ENCODE measurements at places on chromosomes 7 and 10.
A peak's percentile ranks its signal among the peaks of the same experiment; 100 is the strongest.

DNA sequence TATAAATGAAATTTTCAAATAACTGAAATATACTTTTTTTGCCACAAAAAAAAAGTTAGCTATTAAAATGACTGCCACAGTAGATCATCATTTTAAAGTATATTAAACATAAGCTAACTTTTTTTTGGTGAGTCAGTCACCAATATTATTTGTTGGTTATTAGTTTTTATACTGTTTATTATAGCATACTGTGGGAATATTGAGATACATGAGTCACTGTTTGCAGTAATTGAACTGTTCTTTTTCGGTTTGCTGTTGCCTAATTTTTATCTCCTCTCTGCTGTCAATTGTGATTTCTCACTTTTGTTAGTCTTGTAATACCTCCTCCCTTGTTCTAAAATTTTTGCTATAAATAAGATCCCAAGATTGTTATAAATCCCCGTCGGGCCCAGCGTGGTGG lies 45.7 kb downstream of the BTAF1 start:
- no peak for DNase-seq

DNA sequence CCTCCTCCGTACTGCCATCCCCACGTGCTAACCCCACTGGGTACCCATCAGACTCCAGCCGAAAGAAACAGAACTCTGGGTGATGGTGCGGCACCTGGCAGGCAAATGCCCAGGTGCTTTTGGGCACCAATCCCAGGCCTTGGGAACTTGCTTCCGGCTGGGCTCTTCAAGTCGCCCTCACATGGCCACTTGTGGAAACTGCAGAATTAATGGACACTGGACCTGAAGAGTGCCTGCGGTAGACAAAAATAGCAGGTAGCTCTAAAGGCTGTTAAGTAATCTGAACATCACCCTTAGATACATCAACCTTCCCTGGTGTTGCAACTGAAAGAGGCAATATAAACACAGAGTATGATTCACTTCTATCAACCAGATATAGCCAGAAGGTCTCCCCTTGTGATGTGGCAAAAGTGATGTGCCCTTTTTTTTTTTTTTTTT lies 644.4 kb downstream of the GRM8 start:
- no peak for DNase-seq

- DNase-seq: no peak
Measured at GRCh38 chr7:51261950-51262795, 54.4 kb downstream of the COBL start.

- no peak for DNase-seq
Measured at GRCh38 chr7:158064631-158065030, 523.0 kb downstream of the PTPRN2 start.

- DNase-seq: no peak
Measured at GRCh38 chr7:20514364-20514763, 101.1 kb upstream of the ABCB5 start.

- DNase-seq: no peak
Measured at GRCh38 chr10:77700086-77700485, 62.5 kb upstream of the KCNMA1 start.

GRCh38 chr10:132884691-132885271 lies 57.6 kb downstream of the CFAP46 start:
- DNase-seq: peak; percentile 19

DNA sequence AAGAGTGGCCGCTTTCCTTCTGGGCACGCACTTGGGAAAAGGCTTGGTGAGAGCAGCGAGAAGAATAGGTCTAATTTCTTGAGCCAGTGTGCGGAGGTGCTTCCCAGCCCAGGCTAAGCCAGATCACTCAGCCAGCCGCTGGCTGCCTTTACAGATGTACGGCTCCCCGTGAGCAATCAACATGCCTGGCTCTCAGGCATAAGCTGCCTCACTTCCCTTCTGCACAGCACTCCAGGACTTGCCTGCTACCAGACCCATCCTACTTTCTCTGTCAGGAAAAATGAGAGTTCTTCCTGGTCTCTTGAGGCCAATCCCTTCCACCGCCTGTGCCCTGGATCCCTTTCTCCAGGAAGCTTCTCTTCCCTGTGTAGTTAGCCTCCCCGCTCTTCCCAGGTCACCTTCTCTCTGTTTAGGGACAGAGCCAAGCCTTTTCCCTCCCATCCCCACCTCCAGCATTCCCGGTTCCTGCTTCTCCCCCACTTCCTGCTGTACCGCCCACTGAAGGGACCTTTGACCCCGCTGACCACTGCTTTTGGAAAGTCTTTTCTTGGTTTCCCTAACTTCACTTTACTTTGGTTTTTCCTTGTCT lies 1.1 kb upstream of the ACTR3C start:
- DNase-seq: no peak

DNA sequence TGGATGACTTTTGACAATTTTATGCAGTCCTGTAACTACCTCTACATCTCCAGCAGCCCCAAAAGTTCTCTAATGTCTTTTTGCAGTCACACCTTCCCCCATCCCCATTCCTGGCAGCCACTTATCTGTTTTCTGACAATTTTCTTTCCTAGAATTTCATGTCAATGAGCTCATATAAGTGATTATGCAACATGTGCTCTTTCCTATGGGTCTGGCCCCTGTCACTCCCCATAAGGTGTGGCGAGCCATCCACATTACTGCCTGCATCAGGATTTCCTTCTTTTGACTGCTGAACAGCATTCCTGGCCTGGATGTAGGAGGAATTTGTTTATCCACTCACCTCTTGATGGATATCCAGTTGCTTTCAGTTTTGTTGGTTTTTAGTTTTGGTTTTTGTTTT lies 146.7 kb upstream of the MGMT start:
- no peak for DNase-seq

DNA sequence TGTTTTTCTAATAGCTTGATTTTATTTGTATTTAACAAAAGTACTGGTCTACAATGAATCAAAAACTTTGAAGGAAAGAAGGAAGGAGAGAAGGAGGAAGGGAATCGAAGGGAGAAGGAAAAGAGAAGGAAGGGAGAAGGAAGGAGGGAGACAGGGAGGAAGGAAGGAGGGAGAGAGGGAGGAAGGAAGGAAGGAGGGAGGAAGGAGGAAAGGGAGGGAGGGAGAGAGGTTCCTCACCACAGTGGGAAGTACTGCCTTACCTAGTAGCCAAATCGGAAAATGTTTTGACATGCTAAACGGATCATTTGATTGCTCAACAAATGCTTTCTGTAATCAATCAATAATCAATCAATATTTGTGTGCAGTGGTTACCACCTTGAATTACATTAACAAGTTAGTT lies 225.8 kb upstream of the CELF2 start:
- DNase-seq: no peak

GRCh38 chr7:138246428-138246827 lies 170.2 kb downstream of the AKR1D1 start:
- DNase-seq: no peak

DNA sequence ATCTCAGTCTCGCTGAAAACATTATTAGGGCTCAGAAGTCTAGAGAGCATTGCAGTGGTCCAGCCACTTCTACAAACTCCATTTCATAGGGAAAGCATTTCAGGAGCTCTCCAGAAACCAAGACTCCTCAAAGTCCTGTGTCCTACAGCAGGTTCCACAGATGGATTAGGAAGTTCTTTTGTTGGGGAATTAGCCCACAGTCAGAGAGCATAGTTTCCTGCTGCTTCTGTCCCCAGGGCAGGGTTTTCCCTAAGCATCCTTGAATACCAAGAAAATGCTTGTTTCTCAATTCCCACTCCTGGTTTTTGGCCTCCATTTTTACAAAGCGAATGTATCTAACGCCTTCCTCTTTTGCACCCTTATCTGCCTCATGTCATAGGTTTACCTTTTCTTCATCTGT lies 235.9 kb upstream of the PODXL start:
- DNase-seq: no peak

GRCh38 chr10:133129859-133130495 lies 30.0 kb upstream of the KNDC1 start:
- no peak for DNase-seq

DNA sequence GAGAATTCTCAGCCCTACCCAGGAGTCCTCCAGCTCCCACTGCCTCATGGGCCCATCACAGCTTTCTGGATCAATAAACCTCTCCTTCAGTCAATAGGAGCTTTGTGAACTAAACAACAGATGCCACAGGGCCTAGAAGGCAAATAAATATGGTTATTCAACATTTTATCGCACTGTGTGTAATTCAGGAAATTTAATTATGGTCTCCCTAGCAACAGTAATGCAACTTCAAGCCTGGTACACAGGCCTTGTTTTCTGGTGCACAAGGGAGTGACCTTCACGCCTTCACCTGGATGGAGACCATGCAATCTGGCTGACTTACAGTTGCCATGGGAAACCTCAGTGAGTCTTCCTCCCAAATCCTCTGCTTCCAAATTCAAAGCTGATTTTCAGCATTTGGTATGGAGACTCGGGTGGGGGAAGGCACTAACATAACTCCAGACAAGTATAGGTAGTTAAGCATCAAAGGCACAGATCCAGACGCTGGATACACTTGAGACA lies 441.0 kb upstream of the NPVF start:
- DNase-seq: no peak

DNA sequence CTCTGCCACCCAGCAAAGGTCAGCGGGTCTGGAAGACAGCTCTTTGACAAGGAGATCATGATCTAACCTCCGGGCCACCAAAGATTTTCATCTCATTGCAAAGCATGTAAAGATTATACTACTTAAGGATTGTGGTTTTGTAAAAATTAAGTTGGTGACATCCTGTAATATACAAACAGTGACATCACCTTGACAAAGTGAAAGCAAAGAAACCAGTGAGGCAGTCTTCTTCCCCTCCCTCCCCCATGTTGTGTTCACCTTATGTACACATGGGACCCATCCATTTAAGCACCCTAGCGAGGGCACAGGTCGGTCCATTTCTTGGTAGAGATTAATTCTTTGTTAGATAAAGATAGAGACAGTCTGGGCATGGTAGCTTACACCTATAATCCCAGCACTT lies 3.9 kb downstream of the MDH2 start:
- peak; percentile 40 for DNase-seq

DNA sequence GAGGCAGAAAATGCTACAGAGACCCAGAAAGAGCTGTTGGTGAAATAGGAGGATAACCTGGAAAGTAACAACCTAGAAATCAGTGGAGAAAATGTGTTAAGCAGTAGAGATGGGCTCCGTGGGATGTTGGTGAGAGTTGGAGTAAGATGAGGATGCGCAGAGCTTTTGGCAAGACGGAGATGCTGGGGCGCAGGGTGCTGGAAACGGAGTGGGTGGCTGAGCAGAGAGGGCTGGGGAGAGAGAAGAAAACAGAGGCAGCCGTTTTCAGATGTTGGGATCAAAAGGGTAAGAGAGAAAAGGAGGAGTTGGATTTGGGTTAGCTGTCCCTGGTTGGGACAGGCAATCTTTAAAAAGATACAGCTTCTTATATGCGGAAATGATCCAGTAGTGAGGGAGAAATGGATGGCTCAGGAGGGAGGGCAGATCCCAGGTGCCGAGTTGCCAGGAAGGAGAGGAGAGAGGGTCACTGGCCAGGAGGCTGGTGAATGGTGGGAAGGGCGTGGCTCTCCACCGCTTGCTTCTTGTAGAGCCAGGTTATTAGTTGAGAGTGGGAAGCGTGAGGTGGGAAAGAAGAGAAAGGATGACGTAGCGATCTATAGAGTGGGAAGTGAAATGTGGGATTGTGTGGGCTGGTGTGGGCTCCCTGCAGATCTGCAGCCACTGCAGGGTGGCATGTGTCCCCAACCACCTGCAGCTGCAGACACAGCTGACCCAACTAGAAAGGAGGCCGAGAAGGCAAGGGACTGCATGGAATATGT lies 182.2 kb upstream of the SVIL start:
- DNase-seq: no peak

DNA sequence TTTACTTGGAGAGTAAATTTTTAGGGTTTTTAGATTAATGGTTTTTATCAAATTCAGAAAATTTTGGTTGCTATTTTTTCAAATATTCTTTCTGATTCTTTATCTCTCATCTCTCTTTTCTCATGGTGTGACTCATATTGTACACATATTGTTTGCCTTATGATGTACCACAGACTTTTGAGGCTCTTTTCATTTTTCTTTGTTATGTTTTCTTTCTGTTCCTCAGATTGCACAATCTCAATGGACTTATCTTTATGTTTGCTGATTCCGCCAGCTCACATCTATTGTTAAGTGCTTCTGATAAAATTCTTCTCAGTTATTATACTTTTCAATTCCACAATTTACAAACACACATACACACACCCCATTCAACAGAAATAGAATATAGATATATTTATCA lies 168.2 kb upstream of the IGFBP3 start:
- no peak for DNase-seq

DNA sequence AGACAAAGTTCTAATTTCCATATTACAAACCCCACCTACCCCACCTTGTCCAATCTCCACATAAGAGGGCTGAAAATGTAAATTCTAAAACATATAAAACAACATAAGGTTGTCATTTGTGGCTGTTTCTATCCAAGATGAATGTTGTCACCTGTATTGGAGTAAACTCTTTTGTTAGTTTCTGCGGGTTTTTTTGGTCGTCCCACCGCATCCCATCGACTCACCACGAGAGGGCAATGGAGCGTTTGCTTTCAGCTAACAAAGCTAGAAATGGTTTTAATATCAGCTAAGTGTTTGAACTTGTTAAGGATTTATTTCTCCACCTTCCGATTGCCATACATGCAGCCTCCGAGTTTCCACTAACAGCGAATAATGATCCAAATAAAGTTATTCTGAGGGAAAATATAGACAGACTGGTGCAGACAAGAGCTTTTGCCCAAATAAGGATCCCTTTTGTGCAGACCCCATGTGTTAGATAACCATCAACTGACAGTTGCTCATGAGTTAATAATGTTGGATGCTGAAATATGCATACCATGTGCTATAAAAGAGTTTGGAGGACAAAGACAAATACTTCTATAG lies 137.2 kb downstream of the ARID5B start:
- peak; percentile 87 for DNase-seq

- DNase-seq: no peak
Measured at GRCh38 chr10:45552476-45552875, 120.1 kb downstream of the ZFAND4 start.

DNA sequence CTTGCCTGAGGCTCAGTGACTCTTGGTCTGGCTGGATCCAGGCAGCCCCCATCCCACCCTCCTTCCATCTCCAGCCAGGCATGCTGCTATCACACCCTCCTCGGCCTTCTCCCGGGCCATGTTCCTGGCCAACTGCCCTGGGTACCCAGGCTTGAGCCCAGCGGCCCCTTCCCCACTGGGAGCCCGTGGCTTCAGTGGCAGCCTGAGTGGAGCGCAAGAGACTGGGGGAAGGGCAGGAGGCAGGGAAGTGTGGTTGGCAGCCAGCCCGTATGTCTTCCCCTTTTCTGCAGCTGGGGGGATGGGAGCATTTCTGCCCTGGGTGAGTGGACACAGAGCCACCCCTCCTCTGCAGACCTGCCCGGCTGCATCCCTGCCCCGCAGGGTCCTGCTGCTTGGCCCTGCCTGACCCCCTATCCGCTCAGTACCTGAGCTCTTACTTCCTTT lies 148.5 kb downstream of the ARHGAP22 start:
- peak; percentile 6 for DNase-seq

- no peak for DNase-seq
Measured at GRCh38 chr10:6200734-6201515, 1.8 kb upstream of the PFKFB3 start.

- no peak for DNase-seq
Measured at GRCh38 chr7:40883826-40884225, 749.0 kb downstream of the SUGCT start.
